NB4 (cell line): ENCODE measurements at places on chromosomes 2 and 18.

DNA sequence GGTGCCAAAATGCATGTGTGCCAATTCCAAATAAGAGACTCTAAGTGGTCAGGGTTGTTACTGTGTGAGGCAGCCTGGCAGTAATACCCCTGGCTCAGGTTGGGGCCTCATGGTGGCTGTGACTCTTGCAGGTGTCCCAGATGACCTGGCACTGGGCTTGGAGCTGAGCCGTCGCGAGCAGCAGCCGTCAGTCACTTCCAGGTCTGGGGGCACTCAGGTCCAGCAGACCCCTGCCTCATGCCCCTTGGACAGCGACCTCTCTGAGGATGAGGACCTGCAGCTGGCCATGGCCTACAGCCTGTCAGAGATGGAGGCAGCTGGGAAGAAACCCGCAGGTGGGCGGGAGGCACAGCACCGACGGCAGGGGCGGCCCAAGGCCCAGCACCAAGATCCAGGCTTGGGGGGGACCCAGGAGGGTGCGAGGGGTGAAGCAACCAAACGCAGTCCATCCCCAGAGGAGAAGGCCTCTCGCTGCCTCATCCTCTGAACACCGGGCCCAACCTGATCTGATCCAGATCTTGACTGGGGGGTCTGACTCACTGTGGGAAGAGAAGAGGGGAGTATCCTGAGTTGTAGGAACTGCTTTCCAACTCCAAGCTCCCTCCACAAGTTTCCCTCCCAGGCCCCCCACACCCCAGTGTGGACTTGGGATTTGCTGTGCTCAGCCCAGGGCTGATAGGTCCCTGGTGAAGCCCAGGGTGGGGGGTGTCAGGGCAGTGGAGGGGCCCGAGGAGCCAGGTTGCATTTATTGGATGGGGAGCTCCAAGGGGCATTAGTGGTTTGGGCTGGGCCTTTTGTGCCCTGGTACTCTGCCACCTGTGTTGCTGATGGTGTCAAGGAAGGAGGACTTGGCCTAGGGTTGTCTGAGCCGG is 5.6 kb downstream of the DNAJB2 start:
- no peak for DNase-seq

- DNase-seq, result no peak
Measured at GRCh38 chr2:123816203-123816602, 208.9 kb upstream of the CNTNAP5 start.

GRCh38 chr2:133606616-133607015 is 38.4 kb upstream of the NCKAP5 start:
- no peak for DNase-seq

GRCh38 chr2:238163481-238164198 is 4.9 kb downstream of the ERFE start:
- DNase-seq, result no peak

- no peak for DNase-seq
Measured at GRCh38 chr2:177399376-177399775, 6.8 kb downstream of the AGPS start.
